ENCODE measurements at places on chromosomes 11 and 22.

- no peak for DNase-seq
These were observed 14.7 kb upstream of the PDE2A start for GRCh38 chr11:72688929-72689328.

DNA sequence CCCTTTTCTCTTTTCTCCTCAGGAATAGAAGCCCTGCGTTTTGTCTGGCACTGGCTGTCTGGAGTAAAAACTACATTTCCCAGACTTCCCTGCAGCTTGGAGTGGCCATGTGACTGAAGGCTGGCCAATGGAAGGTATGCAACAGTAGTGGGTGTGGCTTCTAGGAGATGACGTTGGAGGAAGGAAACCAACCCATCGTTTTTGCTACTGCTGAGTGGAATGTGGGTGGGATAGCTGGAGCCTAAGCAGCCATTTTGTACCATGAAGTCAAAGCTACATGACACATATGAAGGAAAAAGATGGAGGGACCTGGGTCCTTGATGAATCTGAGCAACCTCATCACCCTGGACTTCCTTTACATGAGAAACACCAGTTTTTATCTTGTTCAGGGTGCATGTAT lies 19.6 kb downstream of the FGF3 start:
- no peak for DNase-seq

GRCh38 chr11:71342116-71342515 lies 89.7 kb upstream of the SHANK2 start:
- no peak for DNase-seq

DNA sequence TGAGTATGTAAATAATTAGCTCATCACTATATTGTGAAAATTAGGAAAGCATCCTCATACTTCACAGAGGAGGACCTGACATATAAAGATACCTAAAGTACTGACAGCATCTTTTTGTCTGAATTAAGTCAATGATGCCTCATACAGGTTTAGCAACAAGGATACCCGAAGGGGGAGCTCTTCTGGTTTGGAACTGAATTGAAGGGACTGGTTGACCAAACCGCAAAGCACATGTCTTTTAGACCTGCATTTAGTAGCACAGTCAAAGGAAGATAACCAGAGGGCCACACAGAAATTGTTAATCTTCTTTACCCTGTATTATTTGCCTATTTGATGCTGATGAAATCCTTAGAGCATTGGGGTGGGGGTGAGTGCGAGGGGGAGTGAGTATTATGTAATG lies 12.9 kb upstream of the WT1 start:
- no peak for DNase-seq

DNA sequence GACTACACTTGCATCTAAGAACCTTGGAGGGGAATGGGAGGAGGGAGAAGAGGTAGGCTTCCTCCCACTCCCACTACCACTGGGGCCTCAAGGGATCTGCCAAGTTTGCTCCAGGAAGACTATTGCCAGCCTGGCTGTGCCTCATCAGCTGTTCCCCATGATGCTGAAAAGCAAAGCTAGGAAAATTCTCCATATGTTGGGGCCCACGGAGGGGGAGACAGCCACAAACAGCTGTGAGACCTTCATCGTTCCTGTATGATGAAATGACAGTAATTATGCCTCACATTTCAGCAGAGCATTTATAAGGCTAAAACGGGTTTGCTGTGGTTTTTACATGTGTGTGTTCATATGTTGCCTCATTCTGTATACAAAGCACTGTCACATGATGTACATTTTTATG lies 6.7 kb downstream of the DSCAML1 start:
- no peak for DNase-seq
